ENCODE measurements at places on chromosomes 3 and 15. TPM values are rescaled to one million over a fixed set of nuclear protein-coding genes. Genes with fewer than 3 reads are reported as not detected.

EPB42 gene
- not detected for total RNA-seq

SKOR1 gene
- under 0.01 TPM for total RNA-seq

TGM4 gene
- not detected for total RNA-seq

GOLGA8B gene
- total RNA-seq = 28.8 TPM

DUT gene
- total RNA-seq = 66.7 TPM

VPS8 gene
- total RNA-seq = 42.0 TPM

PLA1A gene
- total RNA-seq = not detected

GOLGA6L10 gene
- 0.19 TPM for total RNA-seq

CCR1 gene
- under 0.01 TPM for total RNA-seq

GOLGA8Q gene
- 0.58 TPM for total RNA-seq

FANCD2 gene
- total RNA-seq = 31.2 TPM

PIGZ gene
- total RNA-seq = 1.5 TPM

CPN2 gene
- total RNA-seq = not detected

APBA2 gene
- 12.1 TPM for total RNA-seq
